ENCODE measurements at places on chromosomes 1 and 21. TPM values are rescaled to one million over a fixed set of nuclear protein-coding genes. Genes with fewer than 3 reads are reported as not detected.
A peak's percentile ranks its signal among the peaks of the same experiment; 100 is the strongest.

Gene HTR6
- total RNA-seq = not detected

Gene IFNLR1
- total RNA-seq = 0.94 TPM

Gene KLF18
- not detected for total RNA-seq

Gene CELA2B
- not detected for total RNA-seq

Gene XCL1
- not detected for total RNA-seq

Gene B3GALT2
- 0.39 TPM for total RNA-seq

DNA sequence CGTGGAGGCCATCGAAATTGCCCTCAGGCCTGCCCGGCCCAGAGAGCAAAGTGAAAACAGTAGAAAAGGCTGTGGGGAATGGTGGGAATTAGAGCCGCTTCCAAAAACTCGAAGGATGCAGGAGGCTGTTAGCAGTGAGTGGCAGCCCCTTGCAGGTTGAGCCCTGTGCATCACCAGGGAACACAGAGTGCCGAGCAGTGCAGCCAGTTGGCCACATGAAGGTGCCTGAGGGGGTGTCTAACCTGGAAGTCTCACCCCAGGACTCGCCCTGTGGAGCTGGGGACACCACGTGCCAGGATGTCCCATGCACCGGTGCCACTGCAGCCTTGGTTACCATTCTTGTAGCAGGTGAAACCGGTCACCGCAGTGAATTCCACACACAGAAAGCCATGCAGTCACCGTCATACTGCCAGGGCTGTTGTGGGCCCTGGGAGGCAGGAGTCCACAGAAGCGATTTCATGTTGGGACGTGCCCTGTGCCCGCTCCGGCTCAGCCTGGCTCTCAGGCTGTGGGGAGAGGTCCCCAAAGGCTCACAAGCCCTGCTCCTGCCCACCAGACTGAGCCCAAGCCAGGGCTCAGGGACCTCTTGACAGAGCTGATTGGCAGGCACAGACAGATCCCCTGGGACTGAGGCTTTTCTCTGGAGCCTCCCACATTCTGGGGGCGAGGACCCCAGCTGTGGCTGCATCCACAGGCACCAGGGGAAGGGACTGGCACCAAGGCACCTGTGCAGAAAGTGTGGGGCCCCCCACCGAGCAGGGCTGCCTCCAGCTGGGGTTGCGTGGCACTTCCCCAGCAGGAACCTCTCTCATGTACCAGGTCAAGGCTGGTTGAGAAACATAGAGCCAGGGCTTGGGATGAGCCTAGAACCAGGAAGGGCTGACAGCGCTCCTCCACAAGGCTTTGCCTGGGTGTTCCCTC, 16.7 kb upstream of the ACTRT2 start:
- DNase-seq = no peak
- no peak overlapping the region for H3K27ac ChIP-seq

DNA sequence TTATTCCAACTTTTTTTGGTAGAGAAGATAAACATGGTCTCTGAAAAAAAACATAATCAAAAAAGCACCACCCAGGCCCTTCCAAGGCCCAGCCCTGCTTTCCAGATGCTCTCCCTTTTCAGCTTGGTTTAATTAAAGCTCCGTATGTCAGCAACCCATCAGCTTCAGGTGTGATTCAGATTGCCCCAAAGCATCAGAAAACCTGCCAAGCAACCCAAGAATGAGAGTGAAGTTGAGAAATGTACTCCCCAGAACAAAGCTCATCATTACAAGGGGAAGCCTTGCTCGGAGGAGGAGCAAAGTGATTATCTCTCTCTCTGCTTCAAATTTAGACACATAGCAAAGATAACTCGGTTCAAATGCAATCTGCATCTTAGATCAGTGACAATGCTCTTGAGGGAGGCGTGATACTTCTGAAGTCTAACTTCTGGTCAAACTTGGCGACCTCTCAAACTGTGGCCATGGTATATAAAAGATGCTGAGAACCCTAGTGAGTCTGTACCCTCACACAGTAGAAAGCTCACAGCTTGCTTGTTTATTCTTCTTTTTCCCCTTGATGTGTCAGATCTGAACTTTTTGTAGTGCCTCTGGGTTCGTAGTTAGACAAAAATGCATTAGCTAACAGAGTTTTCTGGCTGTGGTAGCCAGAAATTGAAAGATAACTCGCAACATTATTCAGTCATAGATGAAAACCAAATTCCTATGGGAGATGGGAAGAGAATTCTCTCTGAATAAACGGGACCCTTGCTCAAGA, 63.3 kb upstream of the ZC3H11B start:
- no peaks in the 10 kb centered on the region for H3K27me3 ChIP-seq
- H3K27ac ChIP-seq = peak overlapping the region; percentile 74
- no peak overlapping the region for H3K4me3 ChIP-seq
- peak; percentile 68 for DNase-seq
- no peaks in the 10 kb centered on the region for H3K36me3 ChIP-seq
- peaks cover 8% of the 10 kb centered on the region for H3K4me1 ChIP-seq

DNA sequence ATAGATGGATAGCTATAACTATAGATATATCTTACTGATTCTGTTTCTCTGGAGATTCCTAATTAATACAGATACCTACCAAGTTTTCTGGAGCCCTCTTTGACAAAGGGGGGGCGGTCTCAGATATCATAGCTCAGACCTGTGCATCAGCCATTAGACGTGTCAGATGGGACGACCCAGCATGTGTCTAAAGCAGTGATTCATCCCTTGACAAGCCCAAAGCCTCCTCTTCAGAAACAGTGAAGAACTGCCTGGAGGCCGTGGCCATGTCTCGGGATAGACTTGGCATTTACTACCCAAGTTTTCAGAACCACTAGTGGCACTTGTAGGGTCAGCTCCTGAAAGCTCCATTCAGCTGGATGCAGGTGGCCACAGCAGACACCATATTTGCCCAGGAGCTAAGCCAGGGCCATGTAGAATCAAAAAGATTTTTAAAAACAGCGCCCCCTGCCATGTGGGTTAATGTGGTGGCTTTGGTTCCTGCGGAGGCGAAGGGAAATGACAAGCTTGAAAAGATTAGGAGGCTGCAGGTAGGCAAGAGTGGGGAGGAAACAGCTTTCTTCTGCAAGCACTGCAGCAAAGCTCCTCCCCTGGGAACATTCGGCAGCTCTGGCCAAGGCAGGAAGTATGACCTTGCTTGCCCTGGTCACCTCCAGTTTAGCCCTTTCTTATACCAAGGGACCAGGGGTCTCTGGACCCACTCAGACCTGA, 82.2 kb downstream of the FBXO2 start:
- peaks cover 25% of the 10 kb centered on the region for H3K27me3 ChIP-seq
- peaks cover 9% of the 10 kb centered on the region for H3K4me1 ChIP-seq
- no peaks in the 10 kb centered on the region for H3K36me3 ChIP-seq
- H3K27ac ChIP-seq = no peak overlapping the region
- no peak overlapping the region for H3K4me3 ChIP-seq
- DNase-seq = no peak

DNA sequence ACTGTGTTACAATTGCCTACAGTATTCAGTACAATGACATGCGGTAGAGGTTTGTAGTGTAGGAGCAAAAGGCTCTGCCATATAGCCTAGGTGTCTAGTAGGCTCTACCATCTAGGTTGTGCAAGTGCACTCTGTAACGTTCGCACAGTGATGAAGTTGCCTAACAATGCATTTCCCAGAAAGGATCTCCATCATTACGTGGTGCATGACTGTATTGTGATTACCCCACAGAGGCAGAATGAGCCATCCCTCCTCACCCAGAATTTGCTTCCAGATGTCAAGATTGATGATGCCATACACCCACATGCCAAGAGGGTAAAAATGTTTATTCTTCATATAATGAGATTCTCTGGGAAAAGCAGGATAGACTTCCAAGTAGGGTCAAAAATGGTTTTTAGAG, 199.3 kb upstream of the CTTNBP2NL start:
- no peaks in the 10 kb centered on the region for H3K27me3 ChIP-seq
- no peak for DNase-seq
- H3K4me3 ChIP-seq = no peak overlapping the region
- no peaks in the 10 kb centered on the region for H3K4me1 ChIP-seq
- no peak overlapping the region for H3K27ac ChIP-seq

DNA sequence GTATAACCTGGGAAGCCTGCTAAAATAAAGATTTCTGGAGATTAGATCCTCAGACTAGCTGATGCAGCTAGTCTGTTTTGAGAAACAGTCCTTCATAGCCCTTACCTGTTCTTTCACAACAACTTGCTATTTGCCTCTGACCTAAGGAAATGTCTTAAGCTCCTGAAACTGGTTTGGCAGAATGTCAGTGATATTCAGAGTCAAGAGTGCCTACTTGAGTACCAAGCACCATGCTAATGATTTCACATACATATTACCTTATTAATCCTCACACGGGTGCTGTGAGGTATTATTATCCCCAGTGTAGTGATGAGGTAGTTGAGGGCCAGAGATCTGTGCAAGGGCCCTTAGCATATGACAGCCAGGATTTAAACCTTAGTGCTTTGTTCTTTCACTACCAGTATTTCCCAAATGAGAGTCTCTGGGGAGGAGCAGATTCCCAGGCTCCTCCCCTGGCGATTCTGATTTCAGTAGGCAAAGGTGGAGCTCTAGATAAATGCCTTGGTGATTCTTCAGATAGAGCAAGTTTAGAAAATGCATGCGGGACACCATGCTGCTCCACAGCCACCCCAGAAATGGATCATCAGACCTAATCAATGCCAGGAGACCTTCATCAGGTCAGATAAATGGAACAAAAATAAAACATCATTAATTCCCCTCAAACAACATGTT, 47.4 kb upstream of the WNT2B start:
- DNase-seq = no peak
- peaks cover 25% of the 10 kb centered on the region for H3K4me1 ChIP-seq

- no peaks in the 10 kb centered on the region for H3K27me3 ChIP-seq
- no peak for DNase-seq
- no peak overlapping the region for H3K4me3 ChIP-seq
- peaks cover 42% of the 10 kb centered on the region for H3K4me1 ChIP-seq
- peak overlapping the region; percentile 87 for H3K27ac ChIP-seq
Observed at GRCh38 chr21:45299026-45299863, 11.6 kb upstream of the POFUT2 start.

DNA sequence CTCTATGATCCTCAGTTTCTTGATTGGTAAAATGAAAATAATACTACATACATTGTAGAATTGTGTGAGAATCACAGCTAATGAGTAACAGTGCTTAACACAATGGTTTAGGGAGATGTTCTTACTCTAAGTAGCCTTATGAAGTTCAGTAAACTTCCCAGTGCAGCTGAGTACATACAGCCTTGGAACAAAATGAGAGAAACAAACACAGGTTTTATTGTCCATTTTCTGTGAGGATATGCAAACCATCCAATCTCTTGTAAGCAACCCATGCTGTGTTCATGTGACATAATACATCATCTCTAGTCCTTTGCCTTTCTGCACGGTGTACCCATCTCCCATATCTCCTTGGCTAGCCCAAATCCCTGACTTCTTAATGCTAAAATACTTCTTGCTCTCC, 14.7 kb upstream of the STRIP1 start:
- H3K36me3 ChIP-seq = peaks cover 90% of the 10 kb centered on the region
- no peak for DNase-seq
- H3K27ac ChIP-seq = no peak overlapping the region
- H3K4me3 ChIP-seq = no peak overlapping the region
- H3K4me1 ChIP-seq = peaks cover 9% of the 10 kb centered on the region

GRCh38 chr1:74549932-74550331, 37.5 kb upstream of the LRRC53 start:
- no peak overlapping the region for H3K4me3 ChIP-seq
- H3K27ac ChIP-seq = no peak overlapping the region

DNA sequence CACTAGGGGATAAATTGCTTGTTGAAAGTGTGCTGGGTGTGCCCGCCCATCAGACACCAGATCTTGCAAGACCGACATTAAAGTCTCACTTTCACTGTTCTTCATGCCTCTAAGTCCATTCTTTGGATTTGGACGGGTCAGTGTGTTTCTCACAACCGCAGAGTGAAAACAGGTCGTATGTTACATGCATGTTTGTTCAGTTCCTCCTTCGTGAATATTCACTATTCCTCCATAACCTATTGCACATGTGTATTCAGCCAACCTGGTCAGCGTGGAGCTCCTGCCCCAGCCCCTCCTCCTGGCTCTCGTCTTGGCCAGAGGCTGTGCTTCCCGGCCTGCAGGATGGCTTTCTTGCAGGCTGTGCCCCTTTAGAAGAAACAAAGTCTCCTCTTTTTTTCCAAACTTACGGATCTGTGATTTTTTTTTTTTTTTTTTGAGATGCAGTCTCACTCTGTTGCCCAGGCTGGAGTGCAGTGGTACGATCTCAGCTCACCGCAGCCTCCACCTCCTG, 2.2 kb upstream of the KRTAP10-6 start:
- H3K4me1 ChIP-seq = no peaks in the 10 kb centered on the region
- H3K36me3 ChIP-seq = no peaks in the 10 kb centered on the region
- DNase-seq = no peak
- H3K4me3 ChIP-seq = no peak overlapping the region
- no peak overlapping the region for H3K27ac ChIP-seq

- DNase-seq = peak; percentile 16
- no peaks in the 10 kb centered on the region for H3K27me3 ChIP-seq
- H3K36me3 ChIP-seq = no peaks in the 10 kb centered on the region
- H3K4me3 ChIP-seq = no peak overlapping the region
- H3K27ac ChIP-seq = no peak overlapping the region
Observed at GRCh38 chr1:90074970-90075391, 80.1 kb downstream of the ZNF326 start.

- no peak overlapping the region for H3K27ac ChIP-seq
- peaks cover 7% of the 10 kb centered on the region for H3K36me3 ChIP-seq
- no peaks in the 10 kb centered on the region for H3K4me1 ChIP-seq
- H3K4me3 ChIP-seq = no peak overlapping the region
- no peak for DNase-seq
Observed at GRCh38 chr1:20930427-20930826, 143.3 kb upstream of the HP1BP3 start.

DNA sequence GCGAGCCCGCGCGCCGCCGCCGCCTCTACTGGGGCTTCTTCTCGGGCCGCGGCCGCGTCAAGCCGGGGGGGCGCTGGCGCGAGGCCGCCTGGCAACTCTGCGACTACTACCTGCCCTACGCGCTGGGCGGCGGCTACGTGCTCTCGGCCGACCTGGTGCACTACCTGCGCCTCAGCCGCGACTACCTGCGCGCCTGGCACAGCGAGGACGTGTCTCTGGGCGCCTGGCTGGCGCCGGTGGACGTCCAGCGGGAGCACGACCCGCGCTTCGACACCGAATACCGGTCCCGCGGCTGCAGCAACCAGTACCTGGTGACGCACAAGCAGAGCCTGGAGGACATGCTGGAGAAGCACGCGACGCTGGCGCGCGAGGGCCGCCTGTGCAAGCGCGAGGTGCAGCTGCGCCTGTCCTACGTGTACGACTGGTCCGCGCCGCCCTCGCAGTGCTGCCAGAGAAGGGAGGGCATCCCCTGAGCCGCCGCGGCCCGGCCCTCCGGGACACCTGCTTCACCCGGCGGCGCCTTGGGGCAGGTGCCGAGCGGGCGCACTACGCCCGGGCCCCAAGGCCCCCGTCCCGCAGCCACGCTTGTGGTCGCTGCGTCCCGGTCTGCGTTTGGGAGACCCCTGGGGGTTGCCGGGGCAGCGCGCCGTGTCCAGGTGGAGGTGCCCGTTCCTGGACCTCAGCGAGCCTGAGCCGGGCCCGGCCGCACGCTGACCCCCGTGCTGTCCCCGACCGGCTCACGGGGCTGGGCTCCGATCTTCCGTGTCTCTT, 944 bp downstream of the B3GALT6 start:
- peak overlapping the region; percentile 23 for H3K4me3 ChIP-seq
- no peaks in the 10 kb centered on the region for H3K27me3 ChIP-seq
- no peak for DNase-seq
- no peak overlapping the region for H3K27ac ChIP-seq

Measured in astrocyte (in vitro differentiated cells and primary cell).